Mesenchymal stem cell (in vitro differentiated cells and primary cell): ENCODE measurements at places on chromosomes 13 and 19.

DNA sequence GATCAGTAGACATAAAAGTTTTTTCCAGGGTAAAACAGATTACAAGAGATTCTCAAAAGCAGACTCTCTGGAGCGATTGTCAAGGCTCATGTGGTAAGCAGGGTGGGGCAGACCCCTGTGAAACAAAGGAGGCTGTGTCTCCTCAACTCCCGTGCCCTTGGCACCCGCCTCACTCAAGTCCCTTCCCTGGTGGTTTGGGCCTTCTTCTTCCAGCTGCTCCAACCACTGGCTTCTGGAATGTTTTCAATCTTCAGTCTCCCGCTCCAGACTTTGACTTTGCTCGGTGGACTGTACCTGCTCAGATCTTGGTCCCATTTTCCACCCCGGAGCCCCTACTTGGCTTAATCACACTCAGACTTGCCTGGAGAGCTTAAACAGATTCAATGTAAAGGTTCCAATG lies 74.8 kb upstream of the STK24 start:
- no peak overlapping the region for H3K4me3 ChIP-seq
- DNase-seq: no peak

- peak overlapping the region; percentile 99 for H3K4me3 ChIP-seq
- peak; percentile 49 for DNase-seq
- no peak overlapping the region for H3K27ac ChIP-seq
- no peaks in the 10 kb centered on the region for H3K27me3 ChIP-seq
- no peaks in the 10 kb centered on the region for H3K36me3 ChIP-seq
These were observed 751 bp downstream of the ZNF584 start for GRCh38 chr19:58409010-58409790.

- DNase-seq: no peak
- H3K27ac ChIP-seq: no peak overlapping the region
- H3K4me1 ChIP-seq: no peaks in the 10 kb centered on the region
- H3K27me3 ChIP-seq: no peaks in the 10 kb centered on the region
- no peaks in the 10 kb centered on the region for H3K36me3 ChIP-seq
These were observed 105.8 kb downstream of the LACC1 start for GRCh38 chr13:43985422-43986072.

DNA sequence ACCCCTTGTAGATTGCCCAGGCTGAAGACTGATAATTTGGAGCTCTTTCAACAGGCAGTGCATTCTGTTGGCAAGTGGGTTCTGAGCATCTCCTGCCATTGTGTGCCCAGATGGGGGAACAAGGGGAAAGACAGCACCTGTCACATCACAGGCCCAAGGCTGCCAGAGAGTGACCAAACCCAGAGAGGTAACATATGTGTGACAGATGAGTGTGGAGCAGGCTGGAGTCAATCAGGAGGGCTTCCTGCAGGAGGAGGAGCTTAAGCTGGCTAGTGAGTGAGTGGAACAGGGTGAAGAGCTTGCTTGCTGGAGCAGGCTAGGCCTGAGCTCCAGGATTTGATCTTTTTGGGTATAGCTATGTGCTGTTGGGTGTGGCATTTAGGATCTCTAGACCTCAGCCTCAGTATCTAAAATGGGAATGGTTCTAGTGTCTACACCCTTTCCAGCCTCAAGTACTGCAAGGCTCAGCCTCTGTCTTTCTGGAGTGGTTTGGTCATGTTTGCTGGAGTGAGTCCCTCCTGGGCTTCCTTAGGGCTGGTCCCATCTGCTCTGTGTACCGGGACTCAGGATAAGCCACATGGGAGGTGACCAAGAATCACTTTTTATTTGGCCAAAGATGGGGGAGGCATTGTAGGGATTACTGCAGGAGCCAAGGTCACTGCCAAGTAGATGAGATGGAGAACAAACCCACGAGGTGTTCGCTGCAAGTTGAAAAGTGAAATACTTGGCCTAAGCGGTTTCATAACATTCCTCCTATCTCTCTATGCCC lies 152.4 kb upstream of the TSHZ3 start:
- no peak overlapping the region for H3K27ac ChIP-seq
- no peak overlapping the region for H3K4me3 ChIP-seq
- H3K36me3 ChIP-seq: no peaks in the 10 kb centered on the region
- DNase-seq: no peak
- H3K4me1 ChIP-seq: no peaks in the 10 kb centered on the region
- no peaks in the 10 kb centered on the region for H3K27me3 ChIP-seq

DNA sequence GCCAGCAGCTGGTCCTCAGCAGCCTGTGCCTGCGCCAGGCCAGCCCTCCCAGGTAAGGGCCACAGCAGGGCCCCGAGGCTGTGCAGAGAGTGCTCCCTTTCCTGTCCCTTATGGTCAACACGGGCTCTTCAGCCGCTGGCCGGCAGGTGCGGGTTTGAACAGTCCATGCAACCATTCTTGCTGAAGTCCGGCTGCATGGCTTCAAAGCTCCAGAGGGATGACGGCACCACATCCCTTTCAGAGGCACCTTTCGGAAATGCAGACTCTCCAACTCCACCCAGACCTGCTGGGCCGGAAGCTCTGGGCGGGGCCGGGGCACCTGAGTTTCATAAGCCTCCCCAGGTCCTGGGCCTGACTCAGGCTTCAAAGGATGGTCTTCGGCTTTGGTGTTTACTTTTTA lies 81.3 kb downstream of the SPACA7 start:
- H3K36me3 ChIP-seq: no peaks in the 10 kb centered on the region
- H3K27me3 ChIP-seq: no peaks in the 10 kb centered on the region
- DNase-seq: no peak
- H3K27ac ChIP-seq: no peak overlapping the region
- no peaks in the 10 kb centered on the region for H3K4me1 ChIP-seq

- H3K4me3 ChIP-seq: no peak overlapping the region
- no peaks in the 10 kb centered on the region for H3K27me3 ChIP-seq
- peaks cover 11% of the 10 kb centered on the region for H3K4me1 ChIP-seq
- DNase-seq: no peak
These were observed 19.1 kb downstream of the TMEM150B start for GRCh38 chr19:55305983-55306562.

DNA sequence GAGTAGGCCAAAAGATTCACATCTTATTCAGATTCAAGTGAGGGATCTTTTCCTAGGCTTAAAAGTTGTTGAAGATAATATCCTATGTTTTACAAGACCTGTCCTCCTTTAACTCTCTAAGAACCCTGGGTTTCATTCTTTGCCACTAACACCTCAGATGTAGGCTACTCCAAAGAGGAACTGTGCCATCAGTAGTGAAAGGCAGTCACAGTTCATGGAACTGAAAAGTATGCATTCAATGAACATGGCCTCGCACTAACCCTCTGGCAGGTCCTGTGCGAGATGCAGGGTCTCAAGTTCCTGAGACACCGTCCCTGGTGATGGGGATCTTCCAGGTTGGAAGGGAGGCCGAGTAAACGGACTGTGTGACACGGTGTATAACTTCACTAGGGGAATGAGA lies 4.3 kb downstream of the LGALS14 start:
- peaks cover 5% of the 10 kb centered on the region for H3K27me3 ChIP-seq
- DNase-seq: no peak
- no peaks in the 10 kb centered on the region for H3K36me3 ChIP-seq
- H3K4me3 ChIP-seq: no peak overlapping the region
- H3K27ac ChIP-seq: no peak overlapping the region

GRCh38 chr13:109840201-109840892 lies 54.0 kb upstream of the IRS2 start:
- no peak overlapping the region for H3K4me3 ChIP-seq
- peak; percentile 52 for DNase-seq
- H3K27ac ChIP-seq: no peak overlapping the region
- no peaks in the 10 kb centered on the region for H3K27me3 ChIP-seq
- peaks cover 15% of the 10 kb centered on the region for H3K4me1 ChIP-seq
